ENCODE measurements at places on chromosomes 7 and 10. TPM values are rescaled to one million over a fixed set of nuclear protein-coding genes. Genes with fewer than 3 reads are reported as not detected.

The SLC13A1 gene
- not detected for total RNA-seq

The CALCR gene
- total RNA-seq = not detected

The TUBB8 gene
- not detected for total RNA-seq

The SPDYE18 gene
- total RNA-seq = not detected

The MMD2 gene
- not detected for total RNA-seq

The INMT gene
- total RNA-seq = 0.28 TPM

The MSMB gene
- 0.84 TPM for total RNA-seq

The HERC4 gene
- 25.5 TPM for total RNA-seq

The HOXA11 gene
- total RNA-seq = not detected

The NUTM2D gene
- total RNA-seq = 3.8 TPM

The TAS2R38 gene
- not detected for total RNA-seq

The KCNMA1 gene
- total RNA-seq = 8.2 TPM

The CELF2 gene
- total RNA-seq = 2.0 TPM

The MBL2 gene
- total RNA-seq = not detected

All from airway epithelial cell (primary cell).